ENCODE measurements at places on chromosomes 1 and 21.
A peak's percentile ranks its signal among the peaks of the same experiment; 100 is the strongest.

DNA sequence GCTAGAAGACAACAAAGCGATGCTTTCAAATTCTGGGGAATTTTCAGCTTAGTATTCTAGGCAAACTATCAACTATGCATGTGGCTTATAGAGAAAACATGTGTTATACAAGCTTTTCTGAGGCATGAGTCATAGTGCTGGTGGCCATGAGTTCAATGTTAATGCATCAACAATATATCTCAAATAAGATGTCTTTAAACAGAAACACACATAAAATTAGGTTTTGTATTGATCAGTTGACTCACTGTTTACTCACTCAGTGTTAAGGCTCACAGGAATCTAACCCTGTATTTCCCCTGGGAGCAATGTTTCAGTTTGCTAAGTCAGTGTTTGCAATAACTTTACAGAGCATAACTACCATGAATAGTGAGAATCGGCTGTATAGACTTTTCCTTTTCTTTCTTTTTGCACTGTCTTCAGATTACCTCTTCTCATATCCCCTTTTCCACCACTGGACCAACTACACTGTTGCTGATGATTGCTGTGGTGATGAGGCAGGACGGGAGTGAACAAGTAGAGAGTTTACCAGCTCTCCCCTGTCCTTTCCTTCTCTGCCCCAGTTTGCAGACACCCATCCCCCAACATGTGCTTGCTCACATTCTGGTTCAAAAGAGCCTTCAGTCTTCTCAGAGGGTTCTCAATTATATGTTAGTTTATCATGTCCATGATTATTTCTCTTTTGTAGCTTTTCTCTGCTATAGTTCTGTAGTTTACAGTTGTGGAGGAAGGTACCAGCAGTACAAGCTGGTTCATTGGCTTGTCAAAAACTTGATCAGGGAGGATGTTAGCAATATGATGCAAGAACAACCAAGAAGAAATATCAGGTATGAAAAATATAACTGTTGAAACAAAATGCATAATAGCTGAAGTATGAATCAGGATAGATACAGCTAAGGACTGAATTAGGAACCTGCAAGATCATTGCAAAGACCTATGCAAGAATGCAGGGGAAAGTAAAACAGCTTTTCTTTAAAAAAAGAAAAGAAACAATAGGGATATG, 23.9 kb downstream of the CD2 start:
- DNase-seq: peak; percentile 67

DNA sequence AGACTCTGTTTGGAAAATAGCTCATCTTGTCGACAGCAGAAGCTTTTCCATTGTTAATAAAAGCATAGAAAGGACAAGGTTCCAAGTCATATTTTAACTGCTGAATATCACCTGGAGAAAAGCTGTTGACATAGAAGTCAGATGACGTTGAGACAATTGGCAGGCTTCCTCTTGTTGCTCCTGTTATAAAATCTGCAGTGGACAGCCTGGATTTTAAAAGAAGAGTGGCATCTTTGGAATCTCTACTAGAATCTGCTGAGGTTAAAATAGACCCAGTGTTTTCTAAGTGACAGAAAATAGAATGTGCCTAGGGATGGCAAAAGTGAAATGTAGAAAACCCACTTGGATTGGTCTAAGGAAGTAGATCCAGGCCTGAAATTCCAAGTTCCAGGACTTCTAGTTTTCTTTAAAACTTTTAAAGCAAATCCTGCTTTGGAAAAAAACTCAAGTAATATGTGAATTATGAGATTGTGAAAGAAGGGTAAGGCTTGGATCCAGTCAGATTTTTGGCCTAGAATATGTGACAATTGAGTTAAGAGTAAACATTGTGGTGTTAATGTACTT, 53.6 kb upstream of the NEXN start:
- DNase-seq: peak; percentile 53

GRCh38 chr1:59156526-59157199, 140.2 kb upstream of the FGGY start:
- DNase-seq: peak; percentile 71

DNA sequence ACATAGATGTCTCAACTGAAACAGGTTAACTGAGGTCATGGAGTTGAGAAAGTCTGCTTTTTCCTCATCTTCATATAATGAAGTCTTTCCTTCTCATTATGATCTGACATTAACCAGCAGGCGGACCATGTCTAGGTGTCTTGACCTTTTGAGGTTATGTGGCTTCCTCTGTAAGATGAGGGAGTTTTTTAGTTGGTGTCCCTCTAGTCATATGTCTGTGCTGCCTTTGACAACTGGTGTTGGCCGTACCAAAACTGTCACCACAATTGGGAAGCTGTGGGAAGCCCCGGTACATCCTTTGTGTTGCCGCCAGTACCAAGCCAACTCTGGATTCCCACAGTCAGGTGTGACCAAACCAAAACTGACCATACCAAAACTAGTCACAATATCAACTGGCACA, 105.1 kb downstream of the PBX1 start:
- no peak for DNase-seq

DNA sequence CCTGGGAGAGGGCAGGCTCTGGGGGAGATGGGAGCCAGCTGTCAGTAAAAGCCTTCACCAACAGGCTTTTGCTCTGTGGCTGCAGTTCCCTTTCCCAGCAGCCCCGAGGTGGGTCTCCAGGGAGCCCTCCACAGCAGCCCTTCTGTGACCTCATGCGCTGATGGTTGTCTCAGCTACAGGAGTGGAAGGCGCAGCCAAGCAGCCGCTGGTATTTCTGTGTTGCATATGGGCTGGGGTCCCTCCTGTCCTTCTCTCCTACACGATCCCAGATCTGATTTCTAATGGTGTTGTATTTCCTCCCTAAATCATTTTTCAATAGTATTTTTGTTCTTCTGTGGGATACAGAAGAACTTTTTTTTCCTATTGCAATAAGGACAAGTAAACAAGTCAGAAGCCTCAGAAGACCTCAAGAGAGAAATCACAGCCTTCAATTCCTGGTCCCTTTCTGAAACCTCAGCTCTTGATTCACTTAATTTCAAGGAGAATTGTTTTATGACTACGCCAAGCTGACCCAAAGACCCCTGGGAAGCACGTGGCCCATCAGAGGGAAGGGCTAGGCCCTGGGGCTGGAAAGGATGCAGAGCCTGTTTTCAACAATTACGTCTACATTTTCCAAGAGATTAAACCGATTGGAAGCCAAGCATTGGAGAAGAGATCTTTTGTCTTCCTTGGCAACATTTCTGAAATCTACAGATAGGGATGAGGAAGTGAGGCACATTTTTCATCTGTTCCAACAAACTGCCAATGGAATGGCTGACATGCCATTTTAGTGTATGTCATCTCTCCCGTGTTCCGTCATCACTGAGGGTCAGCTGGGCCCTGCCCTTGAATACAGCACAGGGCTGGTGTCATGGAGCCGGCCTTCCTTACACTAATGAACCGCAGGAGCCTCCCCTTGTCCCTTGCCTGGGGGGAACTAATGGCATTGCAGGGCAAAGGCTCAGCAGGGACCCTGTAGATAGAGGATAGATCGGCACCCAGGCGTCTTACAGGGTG, 42.0 kb upstream of the SCCPDH start:
- DNase-seq: peak; percentile 29

Data from EL (cell line).